ENCODE measurements at places on chromosomes 3 and 15.
A peak's percentile ranks its signal among the peaks of the same experiment; 100 is the strongest.

GRCh38 chr15:85726454-85726853, 68.3 kb downstream of the KLHL25 start:
- DNase-seq = no peak

DNA sequence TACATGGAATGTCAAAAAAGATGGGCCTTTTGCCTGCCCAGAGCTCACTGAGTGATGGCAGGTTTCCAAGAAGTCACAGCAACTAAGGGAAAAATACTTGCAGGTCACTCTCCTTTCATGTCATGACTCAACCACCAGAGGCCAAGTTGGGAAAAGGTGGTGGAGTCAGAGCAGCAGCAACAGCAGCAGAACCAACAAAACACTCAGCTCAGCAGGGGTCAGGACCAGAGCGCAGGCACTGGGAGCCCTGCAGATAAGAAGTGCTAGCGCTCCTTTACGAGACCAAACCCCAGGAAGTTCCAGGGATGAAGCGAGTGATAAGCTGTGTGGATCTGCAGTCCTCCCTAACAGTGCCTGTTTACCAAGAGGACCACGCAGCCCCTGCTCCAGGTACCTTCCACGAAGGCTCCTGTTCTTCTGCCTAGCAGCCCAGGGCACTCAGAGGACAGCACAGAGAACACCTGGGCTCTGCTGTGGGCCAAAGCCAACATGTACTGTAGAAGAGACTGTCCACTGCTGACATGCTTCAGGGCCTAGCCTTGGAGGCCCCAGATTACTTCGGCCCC, 26.0 kb downstream of the POC1A start:
- no peak for DNase-seq

DNA sequence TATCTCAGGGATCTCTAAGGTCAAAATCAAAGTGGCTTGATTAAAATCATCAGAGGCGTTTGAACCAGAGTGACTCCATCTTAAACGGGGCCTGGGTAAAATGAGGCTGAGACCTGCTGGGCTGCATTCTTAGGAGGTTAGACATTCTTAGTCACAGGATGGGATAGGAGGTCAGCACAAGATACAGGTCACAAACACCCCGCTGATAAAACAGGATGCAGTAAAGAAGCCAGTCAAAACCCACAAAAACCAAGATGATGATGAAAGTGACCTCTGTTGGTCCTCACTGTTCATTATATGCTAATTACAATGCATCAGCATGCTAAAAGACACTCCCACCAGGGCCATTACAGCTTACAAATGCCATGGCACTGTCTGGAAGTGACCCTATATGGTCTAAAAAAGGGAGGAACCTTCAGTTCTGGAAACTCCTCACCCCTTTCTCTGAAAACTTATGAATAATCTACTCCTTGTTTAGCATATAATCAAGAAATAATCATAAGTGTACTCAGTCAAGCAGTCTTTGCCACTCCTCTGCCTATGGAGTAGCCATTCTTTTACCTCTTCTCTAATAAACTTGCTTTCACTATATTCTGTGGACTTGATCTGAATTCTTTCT, 143.3 kb upstream of the SLCO3A1 start:
- DNase-seq = no peak

GRCh38 chr3:53830944-53831343, 15.3 kb downstream of the CHDH start:
- no peak for DNase-seq

GRCh38 chr15:64895285-64896065, 16.2 kb upstream of the ANKDD1A start:
- no peak for DNase-seq

- peak; percentile 96 for DNase-seq
Observed at GRCh38 chr3:50327943-50328691, at the start of gene TUSC2. Gene TUSC2 (minus strand): TSS chr3:50328223. CDS start chr3:50328099, 124 bp downstream.

- DNase-seq = no peak
Observed at GRCh38 chr3:140704733-140705132, 26.9 kb downstream of the TRIM42 start.

GRCh38 chr3:124268355-124268754, 276.4 kb upstream of the ROPN1 start:
- no peak for DNase-seq

All from left hindlimb (tissue), 1 donor.